ENCODE measurements at places on chromosomes 11 and 22. TPM values are rescaled to one million over a fixed set of nuclear protein-coding genes. Genes with fewer than 3 reads are reported as not detected.

The OR6A2 gene
- 0.21 TPM for total RNA-seq

The XKR3 gene
- not detected for total RNA-seq

The MSANTD4 gene
- total RNA-seq, result 21.8 TPM

The BTG4 gene
- total RNA-seq, result not detected

The DDTL gene
- total RNA-seq, result not detected

The KRTAP5-1 gene
- total RNA-seq, result not detected

The SLC5A12 gene
- total RNA-seq, result 3.4 TPM

The HDAC10 gene
- total RNA-seq, result 49.9 TPM

The MEI1 gene
- total RNA-seq, result 0.16 TPM

The CDC42BPG gene
- 3.0 TPM for total RNA-seq

The DEPDC7 gene
- total RNA-seq, result 3.9 TPM

The SPI1 gene
- not detected for total RNA-seq

The RASL10A gene
- total RNA-seq, result 0.63 TPM

The MED15 gene
- total RNA-seq, result 84.5 TPM

The MS4A6A gene
- total RNA-seq, result not detected

The ACR gene
- total RNA-seq, result not detected

The INS gene
- total RNA-seq, result not detected

The CD248 gene
- total RNA-seq, result 4.8 TPM

The TRIM49 gene
- not detected for total RNA-seq

The CARNS1 gene
- total RNA-seq, result 0.07 TPM

The FAM181B gene
- total RNA-seq, result 5.3 TPM

The GAL3ST1 gene
- 8.8 TPM for total RNA-seq

The CTSW gene
- total RNA-seq, result not detected

The FJX1 gene
- 28.2 TPM for total RNA-seq

The C11orf87 gene
- 0.20 TPM for total RNA-seq

The DEUP1 gene
- total RNA-seq, result 0.70 TPM

The ADAMTS8 gene
- 0.21 TPM for total RNA-seq

The ISX gene
- not detected for total RNA-seq

The GTSE1 gene
- total RNA-seq, result 67.6 TPM

The BDNF gene
- total RNA-seq, result 0.07 TPM

The LYVE1 gene
- total RNA-seq, result 0.14 TPM

The ZNRF3 gene
- 18.5 TPM for total RNA-seq

The ADM2 gene
- total RNA-seq, result 1.7 TPM

The C2CD2L gene
- 10.0 TPM for total RNA-seq

The TMPRSS5 gene
- 8.6 TPM for total RNA-seq

All from neural crest cell (in vitro differentiated cells).